ENCODE measurements at places on chromosomes 7 and 10.

- DNase-seq = no peak
- H3K27ac ChIP-seq = peak overlapping the region; percentile 68
- H3K4me1 ChIP-seq = peaks cover 25% of the 10 kb centered on the region
- H3K27me3 ChIP-seq = no peaks in the 10 kb centered on the region
- H3K4me3 ChIP-seq = no peak overlapping the region
Observed at GRCh38 chr10:15296701-15297100, 74.4 kb downstream of the FAM171A1 start.

GRCh38 chr10:79293841-79294581 lies 53.3 kb upstream of the PPIF start:
- no peaks in the 10 kb centered on the region for H3K4me1 ChIP-seq
- H3K27ac ChIP-seq = no peak overlapping the region
- no peaks in the 10 kb centered on the region for H3K27me3 ChIP-seq
- H3K36me3 ChIP-seq = peaks cover 11% of the 10 kb centered on the region
- no peak overlapping the region for H3K4me3 ChIP-seq

DNA sequence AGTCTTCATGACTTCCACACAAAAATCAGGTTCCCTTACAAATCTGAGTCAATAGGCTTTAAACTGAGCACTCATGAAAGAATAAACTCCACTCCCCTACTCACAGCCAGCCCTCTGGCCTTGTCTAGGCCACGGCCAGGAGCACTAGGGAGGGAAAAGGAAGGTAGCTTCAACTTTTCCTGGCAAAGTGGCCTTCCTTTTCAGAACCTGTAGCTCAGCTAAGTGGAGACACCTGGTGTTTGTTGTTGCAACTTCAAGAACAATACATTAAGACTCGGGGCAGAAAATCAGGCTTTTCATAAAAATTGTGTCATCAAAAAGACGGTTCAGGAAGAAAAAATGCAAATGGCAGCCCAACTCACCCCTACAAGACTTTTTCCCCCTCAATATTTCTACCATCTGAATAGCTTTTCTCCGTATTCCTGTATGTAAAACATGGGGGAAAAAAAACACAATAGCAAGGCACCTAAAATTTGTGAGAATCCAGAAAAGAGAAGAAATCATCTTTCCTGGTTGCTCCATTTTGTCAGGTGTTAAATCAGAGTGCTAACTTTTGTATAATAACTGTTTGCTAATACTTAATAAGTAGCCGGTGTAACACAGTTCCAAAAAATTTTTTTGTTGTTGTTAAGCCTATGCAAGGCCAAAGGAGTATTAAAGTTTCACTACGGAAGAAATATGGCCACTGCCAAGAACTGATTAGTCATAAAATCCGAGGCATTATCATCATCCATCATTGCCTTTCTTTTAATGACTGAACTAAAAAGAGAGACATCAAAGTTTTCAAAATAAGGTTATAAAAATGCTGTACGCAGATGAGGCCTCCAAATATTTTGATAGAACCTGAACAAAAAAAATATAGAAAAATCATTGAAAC lies 66.2 kb upstream of the ARID5B start:
- H3K27ac ChIP-seq = no peak overlapping the region
- DNase-seq = no peak
- peaks cover 23% of the 10 kb centered on the region for H3K4me1 ChIP-seq

DNA sequence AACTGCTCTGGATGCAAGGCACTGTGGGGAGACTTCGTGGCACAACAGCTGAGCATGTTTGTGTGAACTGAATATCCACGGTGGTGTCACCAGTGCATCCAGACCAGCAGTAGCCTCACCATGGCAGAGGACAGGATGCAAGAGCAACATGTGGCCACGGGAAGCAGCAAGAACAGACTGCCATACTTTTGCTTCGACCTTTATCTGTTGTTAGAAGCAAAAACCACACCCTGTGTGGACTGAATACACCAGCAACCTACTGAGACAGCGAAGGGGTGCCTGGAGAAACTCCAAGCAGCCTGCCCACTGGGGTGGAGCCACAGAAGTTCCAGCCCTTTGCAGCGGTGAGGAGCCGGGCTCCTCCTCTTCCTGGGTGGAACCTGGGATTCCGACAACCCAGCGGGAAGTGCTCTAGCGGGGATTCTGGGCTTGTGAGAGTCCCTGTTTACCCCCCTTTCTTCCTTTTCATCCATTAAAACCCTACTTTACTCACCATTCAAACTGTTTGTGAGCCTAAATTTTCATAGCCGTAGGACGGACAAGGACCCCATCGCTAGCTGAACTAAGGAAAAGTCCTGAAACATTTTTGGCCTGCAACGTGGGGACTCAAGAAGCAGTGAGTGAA lies 584.9 kb downstream of the GRM8 start:
- H3K4me3 ChIP-seq = no peak overlapping the region
- DNase-seq = no peak
- no peak overlapping the region for H3K27ac ChIP-seq
- H3K4me1 ChIP-seq = no peaks in the 10 kb centered on the region
- no peaks in the 10 kb centered on the region for H3K27me3 ChIP-seq
- peaks cover 2% of the 10 kb centered on the region for H3K36me3 ChIP-seq

GRCh38 chr7:2523461-2523936 lies 3.9 kb downstream of the LFNG start:
- peaks cover 4% of the 10 kb centered on the region for H3K27me3 ChIP-seq
- peaks cover 2% of the 10 kb centered on the region for H3K36me3 ChIP-seq
- peaks cover 44% of the 10 kb centered on the region for H3K4me1 ChIP-seq
- H3K4me3 ChIP-seq = peak overlapping the region; percentile 87
- peak overlapping the region; percentile 81 for H3K27ac ChIP-seq

DNA sequence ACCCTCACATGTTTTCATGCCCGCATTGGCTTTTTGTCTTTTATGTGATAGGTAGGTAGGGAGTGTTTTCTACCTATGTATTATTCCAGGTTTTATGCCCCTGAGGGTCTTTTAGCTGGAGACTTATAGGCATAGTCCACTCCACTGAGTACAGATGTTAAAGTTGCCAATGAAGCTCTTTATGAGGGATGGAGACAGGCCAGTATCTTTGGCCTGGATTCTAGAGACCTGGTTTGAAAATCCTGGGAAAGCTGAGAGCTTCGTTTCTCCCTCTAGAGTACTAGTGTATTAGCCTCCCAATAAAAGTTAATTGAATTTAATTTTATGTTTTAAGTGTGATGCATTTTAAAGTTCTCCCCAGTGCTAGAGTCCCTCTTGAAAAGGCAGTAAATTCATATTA lies 854.1 kb downstream of the LRMDA start:
- peaks cover 5% of the 10 kb centered on the region for H3K36me3 ChIP-seq
- H3K27ac ChIP-seq = no peak overlapping the region
- DNase-seq = no peak
- H3K4me3 ChIP-seq = no peak overlapping the region
- H3K27me3 ChIP-seq = no peaks in the 10 kb centered on the region

DNA sequence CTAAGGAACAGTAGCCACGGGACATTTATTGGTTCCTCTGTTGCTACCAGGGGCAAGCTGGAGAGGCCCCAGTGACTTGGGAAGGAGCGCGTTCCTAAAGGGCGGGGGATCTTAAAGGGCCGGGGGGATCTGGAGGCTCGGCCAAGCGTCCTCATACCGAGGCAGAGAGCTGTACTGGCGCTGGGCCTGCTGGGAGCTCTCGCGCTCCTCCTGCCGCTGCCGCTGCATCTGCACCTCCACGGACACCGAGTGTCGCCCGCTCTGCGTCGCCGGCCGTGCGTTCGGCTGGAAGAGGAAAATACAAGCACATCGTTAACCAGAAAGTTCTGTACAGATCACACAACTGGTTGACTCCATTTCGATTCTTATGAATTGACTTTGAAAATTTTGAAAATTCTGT lies 695.6 kb downstream of the PARD3 start:
- no peak overlapping the region for H3K4me3 ChIP-seq
- H3K36me3 ChIP-seq = peaks cover 6% of the 10 kb centered on the region
- peaks cover 33% of the 10 kb centered on the region for H3K4me1 ChIP-seq
- H3K27me3 ChIP-seq = no peaks in the 10 kb centered on the region
- DNase-seq = no peak

DNA sequence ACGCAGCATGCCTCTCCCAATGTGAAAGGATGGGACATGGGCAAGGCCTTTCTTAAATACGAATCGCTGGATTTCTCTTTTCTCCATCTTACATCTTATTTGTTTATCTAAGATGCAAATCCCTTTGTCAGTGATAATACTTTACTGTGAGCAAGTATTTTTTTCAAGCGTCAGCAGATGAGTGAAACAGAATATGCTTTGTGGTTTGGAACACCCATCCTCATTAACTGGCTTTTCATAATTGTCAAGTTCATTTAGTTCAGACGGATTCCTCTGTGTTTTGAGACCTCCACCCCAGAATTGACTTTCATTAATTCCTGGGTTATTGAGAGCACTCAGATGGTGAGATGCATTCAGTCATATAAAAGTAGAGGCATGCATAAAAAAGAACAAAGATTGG lies 149.8 kb downstream of the NSUN6 start:
- no peak overlapping the region for H3K27ac ChIP-seq
- no peaks in the 10 kb centered on the region for H3K36me3 ChIP-seq
- H3K27me3 ChIP-seq = no peaks in the 10 kb centered on the region
- no peak for DNase-seq
- H3K4me1 ChIP-seq = peaks cover 6% of the 10 kb centered on the region
- no peak overlapping the region for H3K4me3 ChIP-seq

- H3K27ac ChIP-seq = no peak overlapping the region
- peaks cover 59% of the 10 kb centered on the region for H3K36me3 ChIP-seq
- H3K27me3 ChIP-seq = no peaks in the 10 kb centered on the region
- peaks cover 4% of the 10 kb centered on the region for H3K4me1 ChIP-seq
- H3K4me3 ChIP-seq = no peak overlapping the region
Observed at GRCh38 chr10:98435178-98435577, 11.6 kb downstream of the HPS1 start.

- H3K4me1 ChIP-seq = peaks cover 10% of the 10 kb centered on the region
- no peak for DNase-seq
- H3K27ac ChIP-seq = no peak overlapping the region
Observed at GRCh38 chr10:103649654-103650423, 156.3 kb downstream of the NEURL1 start.

- no peaks in the 10 kb centered on the region for H3K36me3 ChIP-seq
- H3K4me1 ChIP-seq = no peaks in the 10 kb centered on the region
- DNase-seq = no peak
- no peak overlapping the region for H3K4me3 ChIP-seq
- H3K27ac ChIP-seq = no peak overlapping the region
Observed at GRCh38 chr7:68488341-68489060, 1109.8 kb upstream of the AUTS2 start.

DNA sequence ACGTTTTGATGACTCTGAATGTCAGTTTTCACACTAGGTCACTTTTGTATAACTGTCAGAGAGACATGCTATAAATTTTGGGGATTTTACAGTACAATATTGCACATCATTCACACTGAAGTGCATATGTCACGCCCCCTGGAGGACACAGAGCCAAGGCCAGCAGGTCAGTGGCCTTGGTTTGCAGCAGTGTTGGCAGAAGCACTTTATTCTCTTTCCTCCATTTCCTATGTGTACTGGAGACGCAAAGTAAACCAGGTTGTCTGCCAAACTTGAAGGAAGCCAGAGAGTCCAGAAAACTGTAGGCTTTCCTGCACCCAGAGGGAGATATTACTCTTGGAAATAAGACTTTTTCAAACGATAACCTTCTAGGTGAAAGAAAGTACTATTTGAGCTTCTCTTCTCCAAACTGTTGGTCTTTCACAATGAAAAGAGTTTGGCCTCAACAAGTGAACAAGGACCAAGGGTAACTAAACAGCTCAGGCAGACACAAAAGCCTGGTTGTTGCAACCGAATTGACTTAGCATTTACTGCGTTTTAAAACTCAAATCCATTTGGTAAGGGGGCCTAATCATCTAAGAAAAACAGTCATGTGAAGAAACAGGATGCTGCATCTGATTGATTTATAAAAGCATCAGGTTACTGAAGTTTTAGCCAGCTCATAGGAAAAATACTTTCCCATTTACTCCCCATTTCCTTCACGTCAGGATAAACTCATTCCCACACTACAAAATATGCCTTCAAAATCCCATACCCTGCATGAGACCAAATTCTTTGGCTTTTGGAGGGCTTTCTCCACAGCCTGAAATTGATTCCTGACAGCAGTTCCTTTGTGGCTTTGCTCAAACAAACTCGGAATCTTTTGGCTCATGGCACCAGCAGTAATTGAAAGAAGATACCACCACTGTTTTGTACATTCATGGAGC lies 83.0 kb upstream of the SEC61G start:
- peak; percentile 23 for DNase-seq
- peaks cover 10% of the 10 kb centered on the region for H3K4me1 ChIP-seq
- no peak overlapping the region for H3K27ac ChIP-seq
- H3K36me3 ChIP-seq = no peaks in the 10 kb centered on the region
- peaks cover 5% of the 10 kb centered on the region for H3K27me3 ChIP-seq

DNA sequence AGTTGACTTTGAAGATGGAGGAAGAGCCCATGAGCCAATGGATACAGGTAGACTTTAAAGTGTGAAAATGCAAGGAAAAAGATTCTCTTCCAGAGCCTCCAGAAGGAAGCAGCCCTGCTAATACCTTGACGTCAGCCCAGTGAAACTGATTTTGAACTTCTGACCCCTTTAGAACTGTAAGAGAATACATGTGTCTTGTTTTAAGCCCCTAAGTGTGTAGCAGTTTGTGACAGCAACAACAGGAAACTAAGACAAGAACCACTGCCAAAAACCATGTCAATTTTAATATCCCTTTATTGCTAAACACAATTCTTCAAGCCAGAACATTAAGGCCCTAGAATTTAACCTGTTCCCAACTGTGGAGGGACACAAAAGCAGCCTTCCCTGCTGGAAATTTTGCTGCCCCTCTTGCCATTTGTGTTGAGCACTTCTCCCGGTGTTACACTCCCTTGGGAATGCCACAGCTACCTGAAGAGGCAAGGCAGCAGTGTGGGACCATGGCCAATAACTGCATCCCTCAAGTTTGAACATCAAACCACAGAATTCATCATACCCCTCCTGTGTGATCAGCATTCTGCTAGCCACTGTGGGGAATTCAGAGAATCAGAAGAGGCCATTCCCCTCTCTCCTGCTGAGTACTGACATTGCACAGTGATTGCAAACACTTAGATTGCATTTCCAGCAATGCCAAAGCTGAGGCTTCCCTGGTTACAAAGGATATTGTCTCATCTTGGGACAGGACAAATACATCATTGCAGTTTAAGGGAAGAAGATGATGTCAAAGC lies 12.3 kb upstream of the CCDC172 start:
- DNase-seq = no peak
- H3K36me3 ChIP-seq = no peaks in the 10 kb centered on the region
- H3K27ac ChIP-seq = no peak overlapping the region
- no peaks in the 10 kb centered on the region for H3K27me3 ChIP-seq

DNA sequence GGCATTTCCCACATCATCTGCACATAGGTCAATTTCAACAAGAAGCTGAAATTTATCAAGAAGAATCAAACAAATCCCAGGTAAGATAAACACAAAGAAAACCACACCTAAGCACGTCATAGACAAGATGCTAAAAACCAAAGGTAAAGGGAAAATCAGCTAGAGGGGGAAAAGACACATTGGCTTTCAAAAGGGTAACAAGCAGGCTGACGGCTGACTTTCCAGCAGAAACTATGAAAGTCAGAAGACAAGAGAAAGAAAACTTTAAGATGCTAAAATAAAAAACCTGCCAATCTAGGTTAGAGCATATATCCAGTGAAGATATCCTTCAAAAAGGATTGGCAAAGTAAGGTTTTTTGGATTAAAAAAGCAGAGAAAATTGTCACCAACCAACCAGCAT lies 59.9 kb upstream of the RHEB start:
- H3K36me3 ChIP-seq = peaks cover 10% of the 10 kb centered on the region
- no peak overlapping the region for H3K27ac ChIP-seq
- H3K27me3 ChIP-seq = no peaks in the 10 kb centered on the region

- H3K27ac ChIP-seq = no peak overlapping the region
- peaks cover 14% of the 10 kb centered on the region for H3K27me3 ChIP-seq
- no peaks in the 10 kb centered on the region for H3K4me1 ChIP-seq
- H3K36me3 ChIP-seq = no peaks in the 10 kb centered on the region
Observed at GRCh38 chr10:70267161-70267933, 16.5 kb downstream of the NPFFR1 start.
